ENCODE measurements at places on chromosomes 3 and 15. TPM values are rescaled to one million over a fixed set of nuclear protein-coding genes. Genes with fewer than 3 reads are reported as not detected.

- H3K27me3 ChIP-seq: no peaks in the 10 kb centered on the region
- H3K4me1 ChIP-seq: no peaks in the 10 kb centered on the region
- H3K27ac ChIP-seq: no peak overlapping the region
- H3K4me3 ChIP-seq: no peak overlapping the region
- no peak for DNase-seq
These were observed 336.1 kb upstream of the RARB start for GRCh38 chr3:25091934-25092333.

DNA sequence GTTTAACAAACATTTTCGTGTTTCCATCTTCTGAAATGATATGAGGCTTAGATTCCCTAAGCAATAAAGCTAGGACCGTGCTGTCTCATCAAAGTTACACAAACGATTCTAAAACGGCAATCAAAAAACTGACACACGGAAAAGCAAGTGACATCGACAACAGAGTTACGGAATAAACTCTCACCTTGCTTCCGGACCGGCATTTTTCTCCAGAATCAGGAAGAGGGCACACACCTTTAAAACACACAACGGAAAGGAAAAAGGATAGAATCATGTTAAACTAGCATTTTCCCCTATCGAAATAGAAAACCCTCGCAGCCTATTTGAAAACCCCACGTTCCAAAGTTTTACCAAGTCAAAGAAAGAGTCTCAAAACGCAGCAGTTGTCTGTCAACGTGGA is 1.4 kb downstream of the DLG1 start:
- peaks cover 15% of the 10 kb centered on the region for H3K36me3 ChIP-seq
- DNase-seq: no peak
- H3K4me3 ChIP-seq: peak overlapping the region; percentile 84
- peaks cover 14% of the 10 kb centered on the region for H3K4me1 ChIP-seq

DNA sequence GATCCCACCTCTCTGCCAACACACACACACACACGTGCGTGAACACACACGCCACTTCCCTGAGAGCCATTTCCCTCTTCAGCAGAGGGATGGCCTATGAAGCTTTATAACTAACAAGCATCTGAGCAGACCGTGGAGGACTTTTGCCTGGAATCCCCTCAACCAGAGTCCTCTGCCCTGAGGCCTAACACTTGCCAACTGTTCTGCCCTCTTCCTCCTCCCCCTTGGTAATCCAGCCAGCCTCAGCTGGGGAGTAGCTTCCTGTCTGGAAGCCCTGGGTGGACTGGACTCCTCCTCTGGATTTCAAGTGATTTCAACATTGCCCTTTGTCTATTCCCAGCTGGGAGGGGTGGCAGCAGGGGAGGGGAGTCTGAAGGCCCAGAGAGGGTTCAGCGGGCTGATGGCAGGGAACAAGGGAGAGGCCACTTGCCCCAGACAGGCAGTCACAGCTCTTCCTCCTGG is 68.4 kb upstream of the HACD2 start:
- H3K4me3 ChIP-seq: no peak overlapping the region
- peak; percentile 93 for DNase-seq
- peaks cover 27% of the 10 kb centered on the region for H3K4me1 ChIP-seq
- no peaks in the 10 kb centered on the region for H3K27me3 ChIP-seq
- peak overlapping the region; percentile 39 for H3K27ac ChIP-seq

- H3K4me1 ChIP-seq: no peaks in the 10 kb centered on the region
- no peak overlapping the region for H3K27ac ChIP-seq
- H3K27me3 ChIP-seq: peaks cover 2% of the 10 kb centered on the region
- DNase-seq: no peak
- no peak overlapping the region for H3K4me3 ChIP-seq
These were observed 264.8 kb downstream of the CLSTN2 start for GRCh38 chr3:140199743-140200142.

GRCh38 chr3:115428841-115429240 is 194.5 kb upstream of the GAP43 start:
- H3K36me3 ChIP-seq: no peaks in the 10 kb centered on the region
- H3K27ac ChIP-seq: no peak overlapping the region
- DNase-seq: no peak
- H3K4me1 ChIP-seq: no peaks in the 10 kb centered on the region
- no peaks in the 10 kb centered on the region for H3K27me3 ChIP-seq

DNA sequence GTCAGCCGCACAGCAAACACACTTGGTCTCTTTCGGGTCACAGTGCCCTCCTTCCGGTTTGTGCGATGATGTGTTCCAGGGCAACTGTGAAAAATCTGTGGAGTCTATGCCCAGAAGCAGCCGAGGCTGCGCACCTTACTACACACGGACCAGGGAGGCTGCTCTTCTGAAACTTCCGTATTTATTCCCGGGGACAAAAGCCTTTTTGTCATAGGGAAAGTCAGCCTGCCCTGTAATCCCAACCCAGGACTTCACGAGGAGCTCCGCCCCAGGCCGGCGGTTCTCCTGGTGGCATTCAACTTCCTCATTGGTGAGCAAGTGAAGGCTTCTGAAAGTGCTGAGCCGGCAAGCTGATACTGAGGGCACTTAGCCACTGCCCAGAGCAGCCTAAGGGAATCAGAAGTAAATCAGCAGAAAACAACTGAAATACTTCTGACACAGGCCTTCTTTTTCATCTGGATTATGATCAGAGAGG is 126.5 kb downstream of the FMN1 start:
- H3K4me1 ChIP-seq: peaks cover 8% of the 10 kb centered on the region
- no peaks in the 10 kb centered on the region for H3K27me3 ChIP-seq
- H3K36me3 ChIP-seq: no peaks in the 10 kb centered on the region
- H3K4me3 ChIP-seq: no peak overlapping the region
- no peak for DNase-seq
- H3K27ac ChIP-seq: no peak overlapping the region

- DNase-seq: no peak
- no peak overlapping the region for H3K27ac ChIP-seq
- peaks cover 2% of the 10 kb centered on the region for H3K4me1 ChIP-seq
- no peak overlapping the region for H3K4me3 ChIP-seq
- H3K36me3 ChIP-seq: peaks cover 12% of the 10 kb centered on the region
- H3K27me3 ChIP-seq: no peaks in the 10 kb centered on the region
These were observed 193.5 kb downstream of the ITPR1 start for GRCh38 chr3:4686619-4687018.

- H3K4me1 ChIP-seq: peaks cover 5% of the 10 kb centered on the region
- H3K27me3 ChIP-seq: no peaks in the 10 kb centered on the region
- H3K27ac ChIP-seq: no peak overlapping the region
- no peak overlapping the region for H3K4me3 ChIP-seq
These were observed 136.1 kb upstream of the MME start for GRCh38 chr3:154943981-154944380.

DNA sequence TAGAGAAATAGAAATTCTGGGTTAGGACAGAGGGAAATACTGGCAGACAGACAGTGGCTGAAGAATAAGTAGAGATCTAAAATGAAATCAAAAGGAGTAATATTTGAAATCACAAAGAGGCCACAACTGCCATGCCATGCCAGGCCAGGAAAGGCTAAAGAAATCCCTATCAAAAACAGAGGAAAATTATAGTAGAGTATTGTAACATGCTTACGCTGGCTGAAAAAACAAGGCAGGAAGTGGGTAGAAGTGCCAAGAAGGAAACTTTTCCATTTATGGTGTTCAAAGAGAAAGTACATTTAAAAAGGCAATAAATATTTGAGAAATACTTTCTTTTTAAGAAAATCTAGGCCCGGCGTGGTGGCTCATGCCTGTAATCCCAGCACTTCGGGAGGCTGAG is 415.7 kb downstream of the PLCL2 start:
- H3K36me3 ChIP-seq: peaks cover 5% of the 10 kb centered on the region
- no peaks in the 10 kb centered on the region for H3K4me1 ChIP-seq
- no peak overlapping the region for H3K27ac ChIP-seq

DNA sequence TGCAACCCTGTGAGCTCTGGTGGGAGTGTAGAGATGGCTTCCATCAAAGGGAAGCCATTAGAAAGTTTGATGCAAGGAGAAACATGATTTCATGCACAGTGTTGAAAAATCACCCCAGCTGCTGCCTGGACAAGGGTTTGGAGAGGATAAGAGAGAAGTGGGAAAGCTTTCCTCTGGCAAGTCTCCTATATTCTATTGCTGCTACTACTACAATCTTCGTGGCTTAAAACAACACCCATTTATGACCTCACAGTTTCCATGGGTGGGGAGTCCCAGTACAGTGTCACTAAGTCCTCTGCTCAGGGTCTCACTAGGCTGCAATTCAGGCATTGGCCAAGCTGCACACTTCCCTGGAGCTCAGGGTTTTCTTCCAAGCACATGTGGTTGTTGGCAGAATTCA is 229.3 kb downstream of the TAFA4 start:
- H3K4me1 ChIP-seq: no peaks in the 10 kb centered on the region
- H3K4me3 ChIP-seq: no peak overlapping the region
- no peak overlapping the region for H3K27ac ChIP-seq
- no peak for DNase-seq
- no peaks in the 10 kb centered on the region for H3K27me3 ChIP-seq
- H3K36me3 ChIP-seq: no peaks in the 10 kb centered on the region

DNA sequence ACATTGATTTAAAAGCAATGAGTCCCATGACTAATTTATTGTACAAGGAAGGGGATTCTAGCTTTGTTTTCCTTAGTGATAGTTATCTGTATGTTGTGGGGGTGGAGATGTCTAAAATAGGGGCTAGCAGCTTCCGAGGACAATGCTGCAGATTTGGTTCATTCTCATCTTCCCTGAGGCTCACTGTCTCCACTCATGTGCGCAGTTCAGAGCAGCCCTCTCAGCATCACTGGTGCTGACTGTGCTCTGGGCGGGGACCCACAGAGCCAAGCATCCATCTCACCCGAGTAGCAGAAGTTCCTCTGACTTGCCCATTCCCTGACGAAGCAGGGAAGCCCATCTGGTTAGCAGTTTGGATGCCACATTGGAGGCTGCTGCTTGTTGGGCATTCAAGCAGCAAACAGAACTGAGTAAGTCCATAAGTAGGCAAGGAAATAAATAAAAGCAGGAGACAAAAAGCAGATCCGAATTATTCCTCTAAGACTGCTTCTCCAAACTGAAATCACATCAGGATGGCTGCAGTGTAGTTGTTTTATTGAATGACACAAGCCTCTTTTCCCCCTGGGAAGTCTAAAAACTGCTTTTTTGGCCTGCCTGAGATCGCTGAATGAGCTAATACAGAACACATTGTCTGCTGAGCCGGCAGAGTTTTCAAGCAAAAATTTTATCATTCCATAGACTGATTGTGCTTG is 27.5 kb downstream of the RARB start:
- no peaks in the 10 kb centered on the region for H3K36me3 ChIP-seq
- no peak for DNase-seq
- H3K4me1 ChIP-seq: peaks cover 8% of the 10 kb centered on the region
- no peak overlapping the region for H3K27ac ChIP-seq
- H3K4me3 ChIP-seq: no peak overlapping the region

DNA sequence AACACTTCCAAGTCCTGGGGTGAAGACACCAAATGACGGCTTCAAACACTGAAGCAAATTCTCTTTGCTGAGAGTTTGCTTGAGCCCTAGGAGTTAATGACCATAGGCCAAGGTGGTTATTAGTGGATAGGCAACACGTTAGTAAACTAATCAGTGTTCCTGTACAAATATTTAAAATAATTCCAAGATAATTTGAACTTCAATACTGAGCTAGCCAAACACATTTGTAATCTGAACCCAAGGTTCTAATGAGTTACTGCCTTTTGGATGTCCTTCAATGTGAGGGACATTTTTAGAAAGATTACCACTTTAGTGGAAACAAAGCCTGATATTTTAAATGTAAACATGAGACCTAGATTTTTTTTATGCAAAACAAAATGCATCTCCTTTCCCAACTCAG is 94.6 kb downstream of the THRB start:
- no peaks in the 10 kb centered on the region for H3K27me3 ChIP-seq
- peak overlapping the region; percentile 50 for H3K27ac ChIP-seq
- H3K4me1 ChIP-seq: peaks cover 23% of the 10 kb centered on the region
- no peaks in the 10 kb centered on the region for H3K36me3 ChIP-seq

DNA sequence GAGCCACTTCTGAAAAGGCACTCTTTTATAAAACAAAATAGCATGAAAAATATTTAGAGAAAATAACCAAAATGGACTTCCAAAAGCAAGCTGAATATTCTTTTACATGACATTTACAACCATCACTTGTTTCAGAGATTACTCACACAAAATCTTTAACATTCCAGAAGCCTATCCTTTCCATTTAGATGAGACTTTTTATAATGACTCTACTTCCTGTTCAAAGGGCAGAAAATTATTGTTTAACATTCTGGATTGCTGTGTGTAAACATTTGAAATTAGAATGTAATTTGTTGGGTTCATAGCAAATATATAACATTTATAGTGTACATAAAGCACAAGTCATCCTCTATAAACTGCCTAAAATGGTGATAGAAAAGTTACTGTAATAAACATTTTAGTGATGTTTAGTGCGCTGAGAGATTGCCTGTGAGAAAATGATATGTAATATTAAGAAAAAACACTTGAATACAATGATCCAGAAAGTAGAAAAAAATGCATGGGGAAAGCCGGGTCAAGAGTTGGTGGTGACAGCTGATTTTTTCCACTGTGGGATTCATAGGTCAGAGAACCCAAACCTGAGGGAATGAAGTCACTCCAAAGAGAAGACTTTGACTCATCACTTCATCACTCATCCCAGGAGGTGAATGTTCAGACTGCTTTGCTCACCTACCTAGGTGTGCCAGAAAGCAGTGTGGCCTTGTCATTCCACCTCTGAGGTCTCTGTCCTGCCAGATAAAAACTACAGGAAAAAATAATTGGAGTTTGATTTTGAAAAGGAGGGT is 305.8 kb downstream of the ARPP21 start:
- H3K4me1 ChIP-seq: peaks cover 25% of the 10 kb centered on the region
- peak; percentile 33 for DNase-seq
- H3K4me3 ChIP-seq: no peak overlapping the region
- H3K27me3 ChIP-seq: no peaks in the 10 kb centered on the region
- H3K36me3 ChIP-seq: no peaks in the 10 kb centered on the region

- no peaks in the 10 kb centered on the region for H3K27me3 ChIP-seq
- no peak overlapping the region for H3K4me3 ChIP-seq
- H3K4me1 ChIP-seq: no peaks in the 10 kb centered on the region
These were observed 987.4 kb downstream of the TUSC7 start for GRCh38 chr3:117696851-117697407.

DNA sequence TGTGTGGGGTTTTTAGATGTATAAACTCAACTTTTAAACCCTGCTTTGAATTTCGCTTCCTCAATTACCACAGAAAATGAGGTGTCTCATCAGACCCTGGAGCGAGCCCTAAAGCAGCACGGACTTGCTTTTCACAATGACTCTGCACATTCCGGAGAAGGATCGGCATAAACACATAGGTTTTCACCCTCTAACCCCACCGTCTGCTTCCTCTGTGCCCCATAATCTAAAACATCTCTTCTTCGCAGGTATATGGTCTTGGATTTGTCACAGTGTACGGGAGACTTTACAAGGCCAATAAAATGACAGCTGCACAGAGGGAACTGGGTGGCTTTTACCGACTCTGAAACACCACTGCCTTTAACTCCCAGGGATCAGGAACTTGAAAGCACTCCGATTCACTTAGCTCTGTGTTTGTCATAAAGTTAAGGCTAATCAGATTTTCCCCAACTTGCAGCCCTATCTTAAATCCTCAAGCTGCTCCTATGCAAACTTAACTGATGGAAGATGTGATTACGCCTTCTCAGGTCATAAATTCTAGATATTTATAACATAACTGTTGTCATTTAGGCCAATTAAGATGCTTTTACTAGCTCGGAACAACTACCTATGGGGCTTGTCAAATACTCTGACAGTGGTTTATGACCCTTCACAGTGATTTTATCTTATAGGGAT is 133.4 kb upstream of the WNT5A start:
- no peak for DNase-seq
- H3K27ac ChIP-seq: no peak overlapping the region
- no peaks in the 10 kb centered on the region for H3K36me3 ChIP-seq
- H3K4me3 ChIP-seq: no peak overlapping the region
- peaks cover 4% of the 10 kb centered on the region for H3K27me3 ChIP-seq

The CPN2 gene
- polyA plus RNA-seq: 0.09 TPM

The RPP25 gene
- polyA plus RNA-seq: 6.2 TPM

The LRTM1 gene
- 0.25 TPM for polyA plus RNA-seq

The ABCC5 gene
- polyA plus RNA-seq: 23.3 TPM

The EPHB1 gene
- 3.7 TPM for polyA plus RNA-seq

Measured in large intestine (tissue), 12 donors.